Fibroblast of skin of left quadriceps (primary cell): ENCODE measurements at places on chromosomes 12 and 14.

DNA sequence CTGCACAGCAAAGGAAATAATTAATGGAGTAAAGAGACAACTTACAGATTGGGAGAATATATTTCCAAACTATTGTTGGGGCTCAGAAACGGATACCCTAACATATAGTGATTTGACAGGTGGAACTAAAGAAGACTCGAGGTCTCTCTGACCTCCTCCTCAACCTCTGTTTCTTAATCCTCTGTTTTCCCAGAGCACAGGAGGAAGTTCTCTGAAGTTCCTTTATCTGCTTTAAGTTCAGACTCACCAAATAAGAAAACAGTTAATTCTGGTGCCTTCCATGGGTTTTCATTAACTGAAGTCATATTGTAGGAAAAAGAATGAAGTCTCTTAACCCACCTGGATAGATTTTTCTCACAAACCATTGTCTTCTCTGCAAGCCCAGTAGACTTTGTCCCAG is 29.2 kb downstream of the CLEC2D start:
- no peak for DNase-seq

DNA sequence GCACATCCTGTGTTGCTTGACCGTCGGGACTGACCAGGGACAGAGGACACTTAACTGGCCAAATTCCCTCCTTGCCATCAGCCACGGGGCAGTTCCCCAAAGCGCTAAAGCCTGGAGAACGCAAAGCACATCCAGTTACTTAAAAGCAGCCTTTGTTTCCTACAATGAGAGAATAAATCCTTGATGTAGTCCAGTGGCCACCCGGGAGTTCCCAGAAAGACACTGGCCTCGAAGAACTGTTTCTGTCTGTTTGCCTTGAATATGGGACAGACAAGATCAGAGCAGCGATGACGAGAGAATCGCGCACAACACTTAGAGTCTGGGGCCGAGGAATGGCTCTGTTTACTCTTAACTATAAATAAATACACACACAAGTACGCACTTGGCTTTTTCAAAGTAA is 102.2 kb downstream of the TNFAIP2 start:
- DNase-seq, result no peak

- no peak for DNase-seq
These were observed 9.0 kb upstream of the KRT71 start for GRCh38 chr12:52561880-52562449.

- DNase-seq, result peak; percentile 86
These were observed 12.4 kb downstream of the LUM start for GRCh38 chr12:91098941-91099340.

- DNase-seq, result no peak
These were observed 326.3 kb downstream of the BMP4 start for GRCh38 chr14:53630336-53630735.

GRCh38 chr14:57736391-57736790 is 129.5 kb downstream of the SLC35F4 start:
- DNase-seq, result no peak
